ENCODE measurements at places on chromosomes 1 and 21. TPM values are rescaled to one million over a fixed set of nuclear protein-coding genes. Genes with fewer than 3 reads are reported as not detected.

Gene PCP4
- 1.5 TPM for total RNA-seq

Gene CCDC27
- total RNA-seq: not detected

Gene DCST1
- total RNA-seq: not detected

Gene FABP3
- total RNA-seq: 3,048 TPM

Gene VCAM1
- 6.9 TPM for total RNA-seq

DNA sequence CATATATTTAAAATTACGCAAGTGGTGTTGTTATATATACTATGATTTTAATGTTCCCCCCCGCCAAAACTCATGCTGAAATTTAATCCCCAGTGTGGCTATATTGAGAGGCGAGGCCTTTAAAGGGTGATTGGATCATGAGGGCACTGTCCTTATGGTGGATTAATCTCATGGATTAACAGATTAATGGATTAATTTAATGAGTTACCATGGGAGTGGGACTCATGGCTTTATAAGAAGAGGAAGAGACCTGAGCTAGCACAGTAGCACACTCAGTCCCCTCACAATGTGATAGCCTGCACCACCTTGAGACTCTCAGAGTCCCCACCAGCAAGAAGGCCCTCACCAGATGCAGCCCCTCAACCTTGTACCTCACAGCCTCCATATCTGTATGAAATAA, 34.8 kb downstream of the C1orf198 start:
- DNase-seq: no peak

DNA sequence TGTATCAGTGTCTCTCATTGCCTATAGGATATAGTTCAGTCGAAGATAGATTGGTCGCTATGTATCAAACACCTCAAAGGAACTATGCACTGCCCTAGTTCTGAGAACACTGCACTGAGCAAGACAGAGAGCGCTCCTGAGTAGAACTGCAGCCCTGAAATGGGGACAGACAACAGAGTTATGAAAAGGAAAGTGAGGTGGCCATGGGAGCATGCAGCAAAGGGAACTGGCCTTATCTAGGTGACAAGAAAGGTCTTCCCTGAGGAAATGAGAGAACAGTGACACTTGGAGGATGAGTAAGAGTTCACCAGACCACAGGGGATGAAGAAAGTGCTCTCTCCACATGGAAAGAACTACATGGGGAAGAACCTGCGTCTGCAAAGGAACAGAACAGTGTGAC, 7.5 kb upstream of the G0S2 start:
- DNase-seq: no peak

- DNase-seq: no peak
Measured at GRCh38 chr1:198558402-198558801, 17.9 kb upstream of the ATP6V1G3 start.

- DNase-seq: no peak
Measured at GRCh38 chr1:240320659-240321058, 229.0 kb downstream of the FMN2 start.

- no peak for DNase-seq
Measured at GRCh38 chr1:246295968-246296367, 211.1 kb downstream of the SMYD3 start.

- DNase-seq: peak; percentile 81
Measured at GRCh38 chr1:167454894-167455785, 63.2 kb downstream of the CD247 start.

GRCh38 chr1:203178083-203178482, 2.5 kb upstream of the MYBPH start:
- no peak for DNase-seq

DNA sequence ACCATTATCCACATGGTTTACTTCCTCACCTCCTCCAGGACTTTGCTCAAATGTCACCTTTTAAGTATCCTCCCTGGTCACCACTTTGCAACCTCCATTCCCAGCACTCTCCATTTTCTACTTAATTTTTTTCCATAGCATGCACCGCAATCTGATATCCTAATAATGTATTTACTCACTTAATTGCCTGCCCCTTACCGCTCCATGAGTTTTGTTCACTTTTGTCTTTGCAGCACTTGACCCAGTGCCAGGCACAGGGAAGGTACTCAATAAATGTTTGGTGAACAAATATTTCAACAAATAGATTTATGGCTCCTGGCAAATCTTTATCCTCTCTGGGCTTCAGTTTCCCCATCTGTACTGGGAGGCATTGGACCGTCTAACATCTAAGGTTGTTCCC, 53.6 kb downstream of the UBE2T start:
- no peak for DNase-seq

- DNase-seq: no peak
Measured at GRCh38 chr1:194698908-194699318, 1512.5 kb upstream of the B3GALT2 start.

GRCh38 chr1:54376430-54377039, 29.7 kb downstream of the SSBP3 start:
- DNase-seq: no peak

DNA sequence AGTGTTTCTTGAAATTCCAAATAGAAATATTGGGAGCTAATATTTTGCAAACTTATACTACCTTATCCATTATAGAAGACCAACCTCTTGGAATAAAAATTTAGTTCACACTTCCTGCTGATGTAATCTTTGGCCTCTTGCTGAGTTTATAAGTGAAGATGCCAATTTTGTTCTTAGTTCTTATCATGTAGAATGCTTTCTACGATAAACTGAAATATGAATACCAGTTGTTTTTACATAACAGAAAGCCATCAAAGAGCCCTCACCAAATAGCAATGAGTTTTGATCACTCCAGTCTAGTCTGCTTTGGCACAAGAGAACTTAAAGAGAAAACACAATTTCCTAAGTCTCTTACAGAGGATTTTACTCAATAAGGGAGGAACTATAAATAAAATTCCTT, 89.5 kb downstream of the DENND1B start:
- no peak for DNase-seq

DNA sequence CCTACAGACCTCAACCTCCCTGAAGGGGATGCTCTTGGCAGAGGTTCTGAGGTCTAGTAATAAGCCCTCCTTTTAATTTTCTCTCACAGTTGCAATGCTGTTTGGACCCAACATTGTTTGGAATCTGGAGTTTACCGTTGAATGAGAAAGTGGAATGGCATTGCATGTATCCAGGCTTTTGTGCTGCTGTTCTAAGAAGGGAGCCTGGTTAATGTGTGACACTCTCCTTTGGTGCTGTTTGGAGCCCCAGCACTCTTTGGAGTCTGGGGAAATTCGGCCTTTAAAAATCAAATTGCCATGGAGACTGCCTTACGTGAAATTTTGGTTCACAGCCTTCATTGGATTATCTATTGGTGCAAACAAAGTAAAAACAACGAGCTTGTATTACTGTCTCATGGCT, 23.7 kb upstream of the TMEM61 start:
- no peak for DNase-seq

GRCh38 chr1:206049293-206049692, 3.7 kb upstream of the RHEX start:
- no peak for DNase-seq

DNA sequence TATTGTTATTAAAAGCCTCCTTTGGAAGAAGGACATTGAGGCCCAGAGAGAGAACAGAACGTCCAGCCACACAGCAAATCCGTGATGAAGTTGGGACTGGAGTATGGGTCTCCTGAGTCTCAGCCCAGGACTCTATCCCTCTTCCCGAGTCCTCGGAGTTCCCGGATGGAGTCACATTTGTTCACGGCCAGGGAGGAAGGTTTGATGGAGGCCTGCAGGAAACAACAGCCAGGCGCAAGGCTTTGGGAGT, 357 bp upstream of the TXLNA start:
- DNase-seq: no peak

- DNase-seq: no peak
Measured at GRCh38 chr1:87897481-87897880, 568.8 kb downstream of the LMO4 start.

- no peak for DNase-seq
Measured at GRCh38 chr21:45970674-45971615, 10.6 kb upstream of the COL6A1 start.

- DNase-seq: no peak
Measured at GRCh38 chr1:244219149-244219548, 168.1 kb downstream of the ZBTB18 start.

DNA sequence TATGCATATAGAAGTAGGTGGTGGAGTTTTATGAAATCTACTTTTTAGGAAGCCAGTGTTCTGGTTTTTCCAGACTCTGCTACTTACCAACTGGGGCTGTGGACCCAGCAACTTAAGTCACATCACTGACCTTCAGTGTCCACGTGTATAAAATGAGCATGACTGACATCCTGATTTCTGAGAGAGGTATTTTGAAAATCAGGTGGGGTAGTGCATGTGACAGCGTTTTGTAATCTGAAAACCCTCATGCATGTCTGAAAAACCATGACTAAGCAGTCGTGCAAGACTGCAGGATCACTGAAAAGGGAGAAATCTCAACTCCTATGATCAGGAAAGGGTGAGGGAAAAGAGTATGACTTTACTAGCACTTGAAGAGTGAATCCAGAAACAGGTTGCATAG, 26.1 kb downstream of the CR1L start:
- DNase-seq: no peak

All from cardiac septum (tissue), 1 donor.